ENCODE measurements at places on chromosomes 1 and 21.

GRCh38 chr1:179770887-179771502 lies 27.9 kb downstream of the FAM163A start:
- no peak for DNase-seq

- DNase-seq = no peak
Measured at GRCh38 chr21:21612466-21612865, 614.3 kb downstream of the NCAM2 start.

- no peak for DNase-seq
Measured at GRCh38 chr1:22331618-22332423, 119.8 kb upstream of the ZBTB40 start.

DNA sequence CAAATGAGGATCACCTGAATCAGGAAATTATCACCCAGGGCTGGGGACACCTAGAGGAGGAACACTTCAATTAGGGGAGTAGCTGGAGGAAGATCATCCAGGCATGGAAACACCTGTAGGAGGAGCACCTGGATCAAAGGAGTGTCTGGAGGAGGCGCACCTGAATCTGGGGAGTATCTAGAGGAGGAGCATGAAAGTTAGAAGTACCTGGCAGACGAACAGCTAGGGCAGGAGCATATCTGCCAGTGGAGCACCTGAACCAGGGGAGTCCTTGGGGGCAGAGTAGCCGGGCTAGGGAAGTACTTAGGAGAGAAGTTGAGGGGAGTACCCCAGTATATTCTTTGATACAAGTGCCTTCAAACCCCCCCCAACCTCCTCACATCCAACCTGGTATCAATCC lies 1.3 kb downstream of the C1orf210 start:
- no peak for DNase-seq

- no peak for DNase-seq
Measured at GRCh38 chr1:228786361-228787129, 51.3 kb downstream of the RHOU start.

- DNase-seq = no peak
Measured at GRCh38 chr1:44842862-44843655, at the start of gene PTCH2. Gene PTCH2 (minus strand): TSS chr1:44843253. CDS start chr1:44842932, 321 bp downstream.

DNA sequence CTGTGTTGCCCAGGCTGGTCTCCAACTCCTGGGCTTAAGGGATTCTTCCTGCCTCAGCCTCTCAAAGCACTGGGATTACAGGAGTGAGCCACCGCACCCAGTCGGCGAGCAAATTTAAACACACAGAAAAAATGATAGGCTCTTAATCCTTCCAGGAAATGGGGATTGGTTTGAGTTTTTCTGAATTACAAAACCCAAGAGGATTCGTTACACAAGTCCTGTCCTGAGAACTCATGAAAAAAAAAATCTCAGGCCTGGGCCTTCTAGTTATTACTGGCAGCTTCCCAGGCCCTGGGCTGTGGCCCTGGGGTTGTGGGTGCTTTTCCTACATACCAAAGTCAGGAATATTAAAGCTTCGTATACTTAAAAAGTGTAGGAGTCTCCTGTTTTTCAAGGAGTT lies 6.3 kb upstream of the IFNGR2 start:
- DNase-seq = no peak

DNA sequence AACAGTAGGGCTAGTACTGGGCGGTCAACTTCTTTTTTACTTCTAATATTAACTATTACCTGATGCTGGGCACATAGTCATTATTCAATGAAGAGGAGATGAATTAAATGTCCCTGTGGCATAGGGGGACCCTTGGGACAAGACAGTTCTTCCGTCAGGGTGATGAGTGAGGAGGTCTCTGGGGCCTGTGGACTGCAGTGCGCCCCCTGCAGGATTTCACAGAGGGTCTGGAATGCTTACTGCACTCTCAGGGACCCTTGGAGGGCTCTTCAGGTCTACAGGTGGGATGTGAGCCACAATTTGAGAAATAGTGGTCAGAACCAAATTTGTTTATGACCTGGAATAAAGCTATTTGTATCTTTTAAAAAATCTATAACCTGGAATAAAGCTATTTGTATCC lies 149.4 kb downstream of the FAM78B start:
- DNase-seq = no peak

DNA sequence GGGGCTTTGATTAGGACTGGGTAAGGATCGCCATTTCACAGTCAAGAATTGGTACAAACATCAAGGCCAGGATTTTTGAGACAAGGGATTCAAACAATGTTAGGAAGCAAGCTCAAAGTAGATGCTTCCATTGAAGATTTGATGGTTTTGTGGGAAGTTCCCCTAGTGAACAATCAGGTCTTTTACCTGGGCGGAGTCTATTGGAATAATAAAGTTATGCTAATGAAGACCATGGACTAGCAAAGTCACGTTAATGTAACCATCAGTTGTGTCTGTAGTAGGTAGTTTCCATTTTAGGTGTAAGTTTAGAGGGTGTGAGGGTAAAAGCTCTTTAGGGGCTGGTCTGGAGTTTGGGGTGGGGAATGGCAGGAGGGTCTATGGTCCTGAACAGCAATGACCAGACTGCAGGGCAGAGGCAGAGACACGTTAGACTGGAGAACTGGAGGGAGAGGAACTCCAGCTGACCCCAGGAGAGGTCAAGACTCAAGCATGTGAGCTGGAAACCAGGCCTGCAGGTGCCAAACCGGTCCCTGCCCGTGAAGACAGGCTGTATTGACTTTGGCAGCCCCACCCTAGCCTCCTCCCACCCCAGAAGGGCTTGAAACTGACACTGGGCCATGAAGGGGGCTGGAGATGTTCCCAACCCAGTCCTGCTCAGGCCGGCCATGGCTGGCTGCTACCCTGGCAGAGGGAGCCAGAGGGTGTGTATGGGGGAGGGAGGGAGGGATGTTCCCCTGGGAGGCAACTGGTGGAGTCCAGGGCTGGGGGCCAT lies 36.0 kb upstream of the GPR37L1 start:
- no peak for DNase-seq

DNA sequence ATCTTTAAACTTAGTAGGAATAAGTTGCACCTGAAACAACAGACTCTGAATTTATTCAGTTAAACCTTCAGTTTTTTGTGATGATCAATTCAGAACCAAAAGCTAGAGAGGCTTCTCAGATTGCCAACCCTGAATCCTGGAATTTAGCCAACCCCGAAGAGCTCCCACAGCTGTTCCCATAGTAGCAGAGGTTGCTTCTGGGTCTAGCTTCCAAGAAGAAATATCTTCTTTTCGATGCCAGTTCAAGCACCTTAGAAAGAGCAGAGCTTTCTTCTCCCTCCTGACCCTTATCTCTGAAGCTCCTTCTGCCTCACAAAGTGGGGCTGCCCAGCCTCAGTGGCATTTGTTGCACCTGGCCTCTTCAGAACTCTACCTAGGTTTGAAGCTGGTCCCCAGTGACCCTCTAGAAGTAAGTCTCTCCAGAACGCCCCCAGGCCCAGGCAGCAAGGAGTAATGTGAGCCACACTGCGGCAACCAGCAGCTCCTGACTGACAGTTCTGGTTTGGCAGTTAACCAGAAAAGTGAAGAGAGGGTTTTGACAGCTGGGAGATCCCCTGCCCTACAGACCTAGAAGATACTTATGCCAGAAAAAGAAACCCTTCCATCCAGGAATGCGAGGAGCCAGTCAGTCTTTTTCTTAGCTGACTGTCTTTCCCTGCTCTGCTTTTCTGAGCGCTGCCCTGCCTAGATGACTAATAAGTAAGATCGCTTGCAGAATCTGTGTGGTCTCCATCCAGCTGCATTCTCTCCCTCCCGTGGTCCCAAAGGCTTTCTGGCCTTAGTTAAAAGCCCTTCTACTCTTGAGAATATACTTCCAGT lies 165.9 kb downstream of the ADGRL4 start:
- no peak for DNase-seq

GRCh38 chr1:223110952-223111351 lies 32.1 kb downstream of the TLR5 start:
- no peak for DNase-seq

GRCh38 chr1:24717887-24718650 lies 27.2 kb upstream of the CLIC4 start:
- no peak for DNase-seq

GRCh38 chr1:57866998-57867397 lies 443.1 kb upstream of the DAB1 start:
- no peak for DNase-seq

- DNase-seq = no peak
Measured at GRCh38 chr21:25980710-25981109, 189.9 kb downstream of the APP start.

- DNase-seq = no peak
Measured at GRCh38 chr1:235018161-235018560, 110.5 kb downstream of the TOMM20 start.

GRCh38 chr1:12616709-12617373 lies 1.2 kb downstream of the DHRS3 start:
- no peak for DNase-seq

DNA sequence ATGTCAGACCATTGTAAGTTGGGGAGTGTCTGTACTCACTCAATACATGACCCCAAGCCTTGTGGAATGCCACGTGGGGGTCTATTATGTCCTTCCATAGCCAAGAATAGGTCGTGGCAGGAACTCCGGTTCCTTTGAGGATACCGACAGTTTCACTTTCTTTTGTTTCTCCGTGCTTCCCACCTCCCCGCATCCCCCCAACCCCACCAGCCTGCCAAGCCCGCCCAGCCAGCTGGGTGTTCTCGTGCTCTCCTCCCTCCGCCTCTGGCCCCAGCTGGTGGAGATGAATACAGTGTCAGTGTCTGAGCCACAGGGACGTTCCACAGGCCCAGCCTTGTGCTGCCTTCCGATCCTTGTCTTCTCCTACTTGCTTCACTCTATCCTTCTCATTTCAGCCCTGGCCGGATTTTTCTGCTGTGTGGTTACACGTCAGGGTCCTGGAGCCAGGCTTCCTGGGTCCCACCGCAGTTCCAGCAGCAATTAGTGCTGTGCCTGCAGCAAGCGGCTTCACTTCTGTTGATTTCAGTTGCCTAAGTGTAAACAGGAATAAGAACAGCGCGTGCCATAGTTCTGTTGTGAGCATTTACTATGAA lies 4.1 kb upstream of the AGTRAP start:
- no peak for DNase-seq

DNA sequence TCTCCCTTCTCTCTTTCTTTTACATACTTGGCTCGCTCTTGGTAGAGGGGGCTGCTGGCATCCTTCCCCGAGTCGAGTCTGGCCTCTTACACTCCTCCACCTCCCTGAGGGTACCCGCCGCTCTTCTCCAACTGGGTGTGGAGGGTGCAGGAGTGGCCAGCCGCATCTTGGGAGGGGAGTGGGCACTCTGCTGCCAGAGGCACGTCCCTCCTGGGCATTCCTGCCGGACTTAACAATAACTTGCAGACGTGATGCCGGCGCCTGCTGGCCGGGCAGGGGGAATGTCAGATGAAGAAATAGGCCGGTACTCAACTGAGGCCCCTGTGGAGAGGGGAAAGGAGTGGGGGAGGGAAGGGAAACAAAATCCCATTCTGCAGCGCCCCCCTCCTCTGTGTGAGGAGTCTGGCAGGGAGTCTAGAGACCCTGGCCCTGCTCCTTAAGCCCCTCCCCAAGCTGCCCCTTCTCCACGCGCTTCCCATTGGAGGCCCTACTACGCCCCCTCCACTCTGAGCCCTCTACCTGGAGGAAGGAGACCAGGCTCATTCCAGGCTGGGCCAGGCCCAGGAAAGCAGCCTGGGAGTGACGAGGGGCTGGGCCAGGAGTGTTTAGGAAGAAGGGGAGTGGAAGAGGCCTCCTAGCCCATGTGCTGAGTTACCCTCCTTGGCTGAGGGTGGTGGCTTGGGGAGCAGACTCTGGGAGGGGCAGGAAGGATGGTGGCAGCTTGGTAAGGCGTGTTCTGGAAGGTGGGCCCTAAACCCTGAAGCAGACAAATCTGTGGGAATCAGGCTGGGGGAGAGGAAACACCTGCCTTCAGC lies 1.8 kb downstream of the ATP2B4 start:
- no peak for DNase-seq

DNA sequence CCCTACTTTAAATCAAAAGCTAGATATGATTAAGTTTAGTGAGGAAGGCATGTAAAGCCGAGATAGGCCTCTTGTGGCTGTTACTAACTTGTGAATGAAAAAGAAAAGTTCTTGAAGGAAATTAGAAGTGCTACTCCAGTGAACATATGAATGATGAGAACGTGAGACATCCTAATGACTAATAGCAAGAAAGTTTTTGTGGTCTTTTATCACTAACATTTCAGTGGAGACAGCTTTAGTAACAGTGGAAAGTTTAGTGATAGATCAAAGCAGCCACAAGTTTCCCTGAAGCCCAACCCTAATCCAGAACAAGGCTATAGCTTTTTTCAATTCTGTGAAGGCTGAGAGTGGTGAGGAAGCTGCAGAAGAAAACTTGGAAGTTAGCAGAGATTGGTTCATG lies 73.6 kb upstream of the LRRC8B start:
- DNase-seq = no peak

- no peak for DNase-seq
Measured at GRCh38 chr1:222798116-222798515, 16.7 kb upstream of the DISP1 start.

GRCh38 chr1:212161231-212161781 lies 123.9 kb upstream of the PPP2R5A start:
- peak; percentile 51 for DNase-seq

GRCh38 chr21:30434033-30434631 lies 4.1 kb downstream of the KRTAP13-4 start:
- DNase-seq = no peak

DNA sequence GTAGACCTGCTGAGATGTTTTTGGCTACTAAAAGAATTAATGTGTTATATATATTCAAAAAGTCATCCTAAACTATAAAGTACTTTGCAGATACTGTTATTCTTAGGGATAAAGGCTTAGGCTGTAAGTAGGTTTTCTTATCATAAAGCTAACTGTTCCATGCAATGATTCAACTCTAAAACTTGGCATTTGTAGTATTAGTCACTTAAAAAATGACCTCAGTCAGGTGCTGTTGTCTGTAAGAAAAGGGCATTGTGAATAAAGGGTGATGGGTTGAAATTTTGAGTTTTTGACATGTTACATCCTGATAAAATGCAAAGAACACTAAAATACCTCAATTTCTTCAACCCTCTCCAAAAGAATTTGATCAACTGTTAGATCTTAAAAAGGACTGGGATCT lies 32.9 kb downstream of the ADCY10 start:
- DNase-seq = no peak

- DNase-seq = no peak
Measured at GRCh38 chr1:212782422-212783154, 9.0 kb downstream of the NSL1 start.
